ENCODE measurements at places on chromosomes 16 and 17.

DNA sequence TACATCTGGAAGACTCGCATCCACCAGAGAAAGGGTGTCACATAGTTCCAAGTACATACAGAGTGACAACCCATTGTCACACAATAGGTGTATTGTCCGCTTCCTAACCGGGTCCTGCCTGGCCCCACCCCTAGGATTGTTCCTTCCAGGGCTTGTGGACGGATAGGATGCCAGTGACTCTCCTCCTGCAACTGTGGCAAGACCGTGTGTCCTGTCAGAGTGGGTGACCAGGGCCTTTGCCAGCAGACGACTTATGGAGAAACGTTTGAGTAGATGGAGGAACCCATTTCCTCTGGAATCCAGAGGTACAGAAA is 258.4 kb downstream of the CPPED1 start:
- no peak for DNase-seq

DNA sequence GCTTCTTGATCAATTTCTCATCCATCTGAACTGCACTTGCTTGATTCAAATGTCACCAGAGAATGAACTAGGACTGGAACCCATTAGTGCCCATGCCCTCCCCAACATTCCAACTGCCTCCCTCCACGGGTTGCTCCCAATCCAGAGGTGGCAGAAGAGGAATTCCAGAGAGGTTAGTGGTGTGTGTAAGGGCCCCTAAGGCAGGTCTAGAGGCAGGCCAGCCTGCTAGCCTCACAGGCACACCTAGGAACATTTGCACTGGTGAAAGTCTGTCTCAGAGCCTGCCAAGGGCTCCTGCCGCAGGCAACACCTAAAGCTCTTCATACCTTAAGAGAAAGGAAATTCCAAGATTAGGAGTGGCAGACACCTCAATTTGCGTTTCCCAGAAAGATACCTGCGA is 21.2 kb upstream of the CMTM4 start:
- DNase-seq: no peak

GRCh38 chr17:33385133-33385532 is 92.0 kb upstream of the ASIC2 start:
- DNase-seq: no peak

DNA sequence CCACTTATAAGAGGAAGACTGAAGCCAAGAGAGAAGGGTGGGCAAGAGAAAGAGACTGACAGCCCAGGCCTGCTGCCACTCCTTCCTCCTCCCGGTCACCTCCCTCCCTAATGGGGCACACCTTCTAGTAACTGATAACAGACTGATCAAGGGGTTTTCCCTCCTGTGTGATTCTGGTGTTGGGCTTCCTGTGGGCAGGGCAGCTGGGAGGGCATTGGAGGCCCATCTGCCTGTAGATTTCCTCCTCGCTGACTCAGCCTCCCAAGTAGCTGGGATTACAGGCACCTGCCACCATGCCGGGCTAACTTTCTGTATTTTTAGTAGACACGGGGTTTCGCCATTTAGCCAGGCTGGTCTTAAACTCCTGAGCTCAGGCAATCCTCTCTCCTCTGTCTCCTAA is 16.2 kb downstream of the CA4 start:
- no peak for DNase-seq

DNA sequence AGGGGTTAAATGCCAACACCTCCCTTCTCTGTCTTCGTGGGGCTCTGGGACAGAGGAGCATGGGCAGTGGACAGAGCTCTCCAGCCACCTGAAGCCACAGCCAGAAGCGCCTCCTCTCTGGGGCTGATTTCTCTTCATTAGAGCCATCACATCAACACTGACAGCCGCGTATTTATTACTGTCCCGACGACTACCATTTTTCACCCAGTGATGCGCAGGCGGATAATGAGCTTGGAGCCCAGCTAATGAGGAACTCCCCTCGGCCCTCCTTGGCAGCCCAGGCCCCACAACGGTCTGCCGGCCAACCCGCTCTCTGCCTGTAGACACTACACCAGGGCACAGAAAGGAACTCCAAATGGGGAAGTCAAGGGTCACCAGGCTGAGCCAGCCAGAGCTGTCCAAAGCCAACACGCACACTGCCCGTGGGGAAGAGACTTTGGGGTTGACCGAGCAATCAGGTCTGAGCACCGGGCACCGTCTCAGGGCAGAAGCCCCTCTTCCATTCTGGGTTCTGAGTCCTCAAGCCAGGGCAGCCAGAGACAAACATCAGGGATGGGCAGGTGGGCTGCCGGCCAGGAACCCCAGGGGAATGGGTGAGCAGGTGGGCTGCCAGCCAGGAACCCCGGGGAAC is 13.2 kb downstream of the SDK2 start:
- no peak for DNase-seq

DNA sequence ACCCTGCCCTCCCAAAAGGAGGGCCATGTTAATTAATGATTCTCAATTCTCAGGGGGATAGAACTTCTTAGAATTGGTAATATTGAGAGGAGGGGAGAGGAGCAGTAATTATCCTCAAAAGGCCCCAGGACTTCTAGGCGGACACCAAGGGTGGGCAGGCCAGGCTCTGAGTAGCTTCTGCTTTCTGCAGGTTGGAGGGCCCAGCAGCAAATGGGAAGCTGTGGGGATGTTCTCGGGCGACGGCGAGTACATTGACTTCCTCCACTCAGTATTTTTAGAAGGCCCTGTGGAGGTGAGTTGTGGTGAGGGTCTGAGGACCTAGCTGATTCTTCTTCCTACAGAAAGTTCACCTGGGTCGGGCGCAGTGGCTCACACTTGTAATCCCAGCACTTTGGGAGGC is 57.5 kb downstream of the DNAH2 start:
- DNase-seq: no peak
